AML-193 (cell line): ENCODE measurements at places on chromosomes 7 and 10.

- no peak for DNase-seq
These were observed 2.0 kb downstream of the GARS1 start for GRCh38 chr7:30596721-30597120.

- DNase-seq = no peak
These were observed 1.3 kb downstream of the SHH start for GRCh38 chr7:155810770-155811559.

GRCh38 chr10:49359349-49360270, 36.3 kb downstream of the DRGX start:
- no peak for DNase-seq

GRCh38 chr7:11185179-11185815, 211.6 kb downstream of the PHF14 start:
- no peak for DNase-seq

DNA sequence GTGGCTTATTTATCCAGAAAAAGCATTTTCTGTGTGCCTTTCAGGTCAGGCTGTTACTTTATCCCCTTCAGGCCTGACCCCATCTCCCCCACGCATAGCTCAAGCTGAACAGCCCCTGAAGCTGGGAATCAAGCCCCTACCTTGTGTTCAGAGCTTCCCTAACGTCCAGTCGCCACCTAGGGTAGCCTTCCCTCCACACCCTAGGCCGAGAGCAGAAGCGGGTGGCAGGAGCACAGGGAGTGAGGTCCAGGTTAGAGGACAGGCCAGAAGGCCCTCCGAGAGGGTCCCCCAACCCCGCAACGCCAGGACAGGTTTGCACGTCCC, 479 bp upstream of the SEMA4G start:
- DNase-seq = no peak

GRCh38 chr10:4596951-4597350, 229.1 kb upstream of the AKR1E2 start:
- DNase-seq = no peak

GRCh38 chr7:144534196-144534595, 130.7 kb upstream of the NOBOX start:
- DNase-seq = peak; percentile 32

- no peak for DNase-seq
These were observed 89.6 kb downstream of the DNAJB9 start for GRCh38 chr7:108659261-108659660.

DNA sequence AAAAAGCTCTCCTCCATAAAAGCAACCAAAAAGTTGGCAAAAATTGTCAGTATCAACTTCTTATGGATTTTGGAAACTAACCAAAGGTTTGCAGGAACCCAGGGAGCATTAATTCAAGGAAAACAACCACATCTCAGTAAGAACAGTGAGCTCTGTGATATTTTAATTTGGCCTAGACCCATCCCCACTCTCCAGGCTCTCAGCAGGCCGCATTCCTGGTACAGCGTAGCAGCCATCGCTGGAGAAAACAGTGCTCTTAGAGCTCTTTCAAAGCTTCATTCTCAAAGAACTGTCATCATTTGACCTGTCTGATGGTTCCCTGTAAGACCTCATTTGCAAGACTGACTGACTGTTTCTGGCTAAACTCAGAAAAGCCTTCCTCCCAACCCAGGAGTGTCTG, 81.9 kb downstream of the NUDCD3 start:
- no peak for DNase-seq

DNA sequence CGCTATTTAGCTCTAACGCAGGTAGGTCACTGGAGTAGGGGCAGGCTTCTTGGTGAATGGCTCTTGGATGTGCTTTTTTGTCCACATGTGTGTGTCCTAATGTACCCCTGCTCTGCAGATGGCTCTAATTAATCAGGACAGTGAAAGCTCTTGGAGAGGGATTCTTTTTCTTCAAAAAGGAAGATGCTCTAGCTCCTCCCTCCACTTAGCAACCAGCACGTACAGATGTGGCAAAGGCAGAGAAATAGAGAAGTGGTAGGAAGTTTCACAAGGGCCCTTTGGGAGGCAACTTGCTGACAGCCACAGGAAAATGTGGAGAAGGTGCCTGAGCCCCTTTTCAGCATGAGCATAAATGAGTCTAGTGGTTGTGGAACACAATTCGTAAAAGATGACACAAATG, 221.7 kb downstream of the PLXNA4 start:
- DNase-seq = no peak

- no peak for DNase-seq
These were observed 560.0 kb upstream of the GALNT17 start for GRCh38 chr7:70571961-70572360.

- no peak for DNase-seq
These were observed 197.3 kb downstream of the PCLO start for GRCh38 chr7:82965088-82966036.

DNA sequence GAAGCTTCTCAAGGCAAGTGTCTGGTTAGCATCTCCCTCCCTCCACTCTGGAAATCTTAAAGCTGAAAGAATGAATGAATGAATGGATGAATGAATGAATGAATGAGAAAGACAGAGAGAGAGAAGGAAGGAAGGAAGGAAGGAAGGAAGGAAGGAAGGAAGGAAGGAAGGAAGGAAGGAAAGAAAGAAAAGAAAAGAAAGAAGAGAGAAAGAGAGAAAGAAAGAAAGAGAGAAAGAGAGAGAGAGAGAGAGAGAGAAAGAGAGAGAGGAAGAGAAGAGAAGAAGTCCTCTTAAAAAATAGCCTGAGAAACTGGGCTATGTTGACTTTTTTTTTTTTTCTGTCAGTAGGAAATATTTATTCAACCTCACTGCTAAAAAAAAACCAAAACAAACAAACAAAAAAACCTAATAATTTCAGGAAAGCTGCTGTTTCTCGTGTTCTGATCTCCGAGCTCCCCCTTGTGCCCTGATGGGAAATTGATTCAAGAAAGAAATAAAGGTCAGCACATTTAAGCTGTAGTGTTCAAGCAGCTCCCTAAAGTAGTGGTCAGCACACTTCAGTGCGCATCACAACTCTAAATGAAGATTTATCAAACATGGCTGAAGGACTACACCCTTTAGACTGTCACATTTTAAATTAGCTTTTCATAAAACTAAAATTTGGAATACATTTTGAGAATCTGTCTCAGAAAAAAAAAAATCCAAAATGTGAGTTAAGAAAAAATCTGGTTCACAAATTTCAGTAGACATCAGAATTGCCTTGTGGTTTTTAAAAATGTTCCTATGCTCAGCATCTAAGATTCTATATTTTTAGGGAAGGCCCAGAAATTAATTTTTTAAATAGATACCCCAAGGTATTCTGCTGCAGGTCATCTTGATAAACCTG, 154.3 kb downstream of the ELAPOR2 start:
- DNase-seq = no peak

DNA sequence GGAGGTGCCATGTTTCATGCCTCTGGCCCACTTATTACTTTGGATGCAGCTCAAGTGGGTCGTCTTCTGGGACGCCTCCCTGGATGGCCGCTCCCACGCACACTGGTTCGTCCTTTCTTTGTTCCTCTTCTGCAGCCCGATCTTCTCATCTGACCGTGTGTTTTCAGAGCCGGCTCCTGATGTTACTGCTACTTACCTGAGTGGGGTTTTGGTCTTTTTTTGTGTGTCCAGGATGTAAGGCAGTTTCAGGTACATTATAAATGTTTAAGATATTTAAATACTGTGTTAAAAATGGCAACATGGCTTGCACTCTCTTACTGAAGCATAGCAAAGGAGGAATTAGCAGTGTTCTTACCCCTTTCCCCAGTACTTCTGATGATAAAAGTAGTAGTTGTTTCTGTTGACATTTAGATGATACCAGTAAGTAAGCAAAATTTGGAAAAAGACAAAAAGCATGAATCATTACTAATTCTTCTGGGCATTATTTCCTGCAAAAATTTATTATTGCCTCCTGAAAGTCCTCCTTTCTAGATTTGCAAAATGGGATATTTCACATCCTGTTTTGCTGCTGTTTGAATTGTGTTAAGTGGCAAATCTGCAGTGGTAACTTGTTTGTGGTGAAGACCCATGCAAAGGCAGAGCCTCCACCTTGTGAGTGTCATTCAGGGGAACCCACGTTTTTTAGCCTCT, 59.4 kb downstream of the SHH start:
- DNase-seq = no peak

DNA sequence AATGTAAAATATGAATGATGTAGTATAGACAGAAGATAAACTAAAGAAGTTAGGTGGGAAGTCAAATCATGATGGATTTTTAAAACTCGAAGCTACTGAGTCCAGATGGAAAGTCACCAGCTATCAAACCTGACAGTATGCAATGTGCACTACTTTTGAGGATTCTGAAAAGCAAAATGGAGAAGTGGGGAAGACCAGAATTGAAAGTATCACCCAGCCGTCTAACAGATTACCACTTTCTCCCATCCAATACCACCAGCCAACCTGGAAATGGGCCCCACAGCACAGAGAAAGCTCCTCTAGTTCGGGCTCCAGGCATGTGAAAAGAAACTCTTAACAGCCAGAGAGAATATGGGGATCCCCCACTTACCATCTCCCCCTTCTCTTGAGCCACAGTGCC, 67.9 kb upstream of the SRRM3 start:
- DNase-seq = peak; percentile 41

DNA sequence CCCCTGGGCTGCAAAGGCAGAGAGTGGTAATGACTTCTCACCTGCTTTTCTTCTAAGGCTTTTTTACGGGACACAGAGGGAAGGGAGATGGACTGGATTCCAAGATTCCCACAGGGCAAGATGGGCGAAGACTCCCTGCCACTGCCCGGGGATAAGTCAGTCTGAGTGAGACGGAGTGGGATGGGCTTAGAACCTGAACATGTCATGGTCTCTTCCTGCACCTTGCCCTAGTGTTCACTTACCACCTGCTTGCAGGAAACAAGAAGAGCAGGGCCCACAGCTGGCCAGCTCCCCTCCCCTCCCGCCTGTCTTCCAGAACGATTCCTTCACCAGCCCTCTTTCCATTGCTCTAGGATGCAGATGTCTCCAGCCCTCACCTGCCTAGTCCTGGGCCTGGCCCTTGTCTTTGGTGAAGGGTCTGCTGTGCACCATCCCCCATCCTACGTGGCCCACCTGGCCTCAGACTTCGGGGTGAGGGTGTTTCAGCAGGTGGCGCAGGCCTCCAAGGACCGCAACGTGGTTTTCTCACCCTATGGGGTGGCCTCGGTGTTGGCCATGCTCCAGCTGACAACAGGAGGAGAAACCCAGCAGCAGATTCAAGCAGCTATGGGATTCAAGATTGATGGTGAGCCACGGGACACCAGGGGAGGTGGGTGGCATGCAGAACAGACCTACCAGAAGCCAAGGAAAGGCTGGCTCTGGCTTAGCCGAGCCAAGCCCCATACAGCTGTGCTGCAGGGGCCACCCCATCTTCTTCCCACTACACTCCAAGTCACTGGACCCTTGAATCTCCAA, 1.3 kb downstream of the SERPINE1 start:
- no peak for DNase-seq

DNA sequence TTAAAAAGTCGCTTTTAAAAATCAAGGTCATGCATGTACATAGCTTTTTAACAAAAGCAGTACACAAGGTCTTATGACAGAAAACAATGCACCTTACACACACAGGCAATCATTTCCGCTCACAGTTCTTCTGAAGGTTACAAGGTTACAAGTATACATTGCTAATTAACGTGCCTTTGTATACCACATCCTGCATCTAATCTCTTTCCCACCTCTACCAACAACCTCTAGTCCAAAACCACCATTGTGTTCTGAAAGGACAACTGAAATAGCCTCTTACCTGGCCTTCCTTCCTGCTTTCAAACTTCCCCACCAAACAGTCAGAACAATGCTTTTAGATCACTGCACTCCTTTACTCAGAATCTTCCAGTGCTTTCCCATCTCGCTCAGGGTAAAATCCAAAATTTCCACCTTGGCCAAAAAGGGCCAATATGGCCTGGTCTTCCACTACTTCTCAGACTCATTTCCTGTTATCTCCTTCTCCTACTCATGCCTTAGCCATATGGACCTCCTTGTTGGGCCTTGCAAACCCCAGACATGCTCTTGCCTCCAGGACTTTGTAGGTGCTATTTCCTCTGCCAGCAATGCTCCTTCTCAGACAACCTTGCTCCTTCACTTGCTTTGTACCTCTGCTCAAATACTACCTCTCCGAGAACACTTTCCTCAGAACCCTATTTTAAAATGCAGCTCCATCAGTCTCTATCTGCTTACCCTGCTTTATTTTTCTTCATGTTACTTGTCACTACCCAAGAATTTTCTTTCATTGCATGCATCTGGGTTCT, 205.4 kb downstream of the DNAJC1 start:
- no peak for DNase-seq

GRCh38 chr10:48576501-48576900, 28.4 kb downstream of the ARHGAP22 start:
- peak; percentile 18 for DNase-seq

DNA sequence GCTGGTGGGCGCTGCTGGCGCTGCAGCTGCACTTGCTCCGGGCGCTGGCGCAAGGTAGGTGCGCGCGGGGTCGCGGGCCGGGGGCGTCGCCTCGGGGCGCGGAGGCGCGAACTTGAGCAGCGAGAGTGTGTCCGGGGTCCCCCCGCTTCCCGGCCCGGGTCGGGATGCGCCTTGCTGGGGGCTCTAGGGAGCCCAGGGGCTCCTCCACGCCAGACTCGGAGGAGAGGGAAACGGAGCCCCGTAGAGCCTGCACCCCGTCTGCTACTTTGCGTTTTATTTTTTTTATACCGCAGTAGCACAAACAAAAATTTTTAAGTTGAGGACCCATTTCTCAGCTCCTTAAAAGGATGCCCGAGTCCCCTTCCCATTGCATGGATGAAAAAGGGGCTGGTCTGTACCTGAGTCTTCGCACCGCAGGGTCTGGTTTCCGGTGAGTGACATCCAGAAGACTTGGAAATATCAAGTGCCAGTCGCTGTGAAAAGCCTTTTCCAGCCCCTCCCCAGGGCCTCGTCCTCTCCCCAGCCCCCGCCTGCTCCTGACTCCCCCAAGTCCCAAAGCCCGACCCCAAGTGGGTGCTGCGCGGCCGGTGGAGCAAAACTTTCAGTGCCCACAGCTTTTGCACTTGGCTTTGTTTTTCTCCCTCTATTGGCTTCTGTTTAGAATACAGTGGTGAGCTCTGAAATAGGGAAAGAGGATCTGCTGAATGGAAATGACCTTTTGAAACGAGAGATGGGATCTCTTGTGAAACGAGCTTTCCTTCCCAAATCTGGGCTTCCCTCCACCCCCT, 973 bp downstream of the SDK1 start:
- no peak for DNase-seq

GRCh38 chr7:7251742-7252141, 69.4 kb downstream of the C1GALT1 start:
- peak; percentile 13 for DNase-seq

GRCh38 chr10:35626971-35627507, 15.1 kb downstream of the FZD8 start:
- no peak for DNase-seq

- no peak for DNase-seq
These were observed 8.9 kb downstream of the LRMDA start for GRCh38 chr10:75440271-75440793.

- peak; percentile 60 for DNase-seq
These were observed 2.1 kb downstream of the SNX10 start for GRCh38 chr7:26293569-26294308.
